NCI-H2081 (cell line): ENCODE measurements at places on chromosomes 6 and 20.

DNA sequence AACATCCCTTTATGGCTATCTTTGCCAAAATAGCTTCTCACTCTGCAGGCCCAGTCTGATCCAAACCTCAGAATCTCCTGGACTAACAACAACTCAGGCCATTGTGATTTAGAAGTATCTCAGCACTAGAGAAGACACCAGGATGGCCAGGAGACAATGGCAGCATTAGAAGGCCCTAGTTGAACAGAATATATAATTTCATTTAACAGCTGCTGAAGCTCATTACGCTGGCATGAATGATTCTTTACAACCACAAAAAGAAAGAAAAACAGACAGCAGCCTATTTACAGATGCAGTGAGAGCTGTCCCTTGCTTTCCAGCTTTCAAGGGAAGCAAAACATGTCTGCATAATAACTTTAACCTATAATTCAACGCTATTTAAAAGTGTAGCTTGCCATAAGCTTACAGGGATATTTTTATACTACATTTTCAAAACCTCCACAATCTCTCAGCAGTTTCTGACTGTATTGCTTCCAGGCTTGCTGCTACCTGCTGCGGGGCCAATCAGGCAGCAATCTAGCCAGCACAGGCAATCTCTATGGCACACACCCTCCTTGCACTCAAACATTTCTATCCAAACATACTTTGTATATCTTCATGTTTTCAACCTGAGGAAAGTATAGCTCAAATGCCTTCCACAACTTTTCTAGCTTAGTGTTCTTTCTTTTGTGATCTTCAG, 107.3 kb downstream of the OGFRL1 start:
- DNase-seq: no peak

GRCh38 chr6:80209430-80209829, 103.0 kb downstream of the BCKDHB start:
- no peak for DNase-seq

DNA sequence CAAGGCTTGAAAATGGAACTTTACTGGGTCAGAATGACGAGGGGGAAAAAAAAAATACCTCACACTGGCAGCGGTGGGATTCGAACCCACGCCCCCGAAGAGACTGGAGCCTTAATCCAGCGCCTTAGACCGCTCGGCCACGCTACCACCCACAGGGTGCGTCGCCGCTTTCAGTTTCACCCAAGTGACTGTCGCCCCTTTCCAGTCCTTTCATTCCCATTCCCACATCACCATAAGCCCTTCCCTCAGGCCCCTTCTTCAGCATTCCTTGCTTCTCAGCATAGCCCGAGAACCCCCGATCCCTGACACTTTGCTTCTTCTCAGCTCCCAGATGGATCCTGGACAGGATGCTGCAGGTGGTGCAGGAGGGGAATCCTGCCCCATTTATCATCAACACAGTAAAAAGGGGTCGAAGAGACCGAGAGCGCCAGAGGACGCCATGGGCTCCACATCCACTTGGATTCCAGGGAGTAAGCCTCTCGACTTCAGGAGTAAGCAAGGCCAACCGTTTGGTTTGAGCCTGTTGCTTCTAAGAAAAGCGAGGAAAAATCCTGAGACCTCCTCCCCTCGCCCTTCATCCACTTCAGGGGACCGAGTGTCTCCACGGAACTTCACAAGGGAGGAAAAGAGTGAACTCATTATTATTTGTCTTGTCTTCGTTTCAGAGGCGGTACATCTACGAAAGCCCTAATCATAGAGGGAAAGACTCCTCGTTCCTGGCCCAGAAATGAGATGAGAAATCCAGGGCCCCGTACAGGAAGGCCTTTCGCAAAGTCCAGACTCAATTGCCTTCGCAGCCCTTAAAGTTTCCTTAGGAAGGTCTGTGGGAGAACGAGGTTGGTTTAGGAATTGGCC, 20.0 kb upstream of the TRIM27 start:
- peak; percentile 80 for DNase-seq

GRCh38 chr6:67219346-67219745, 1415.7 kb upstream of the ADGRB3 start:
- DNase-seq: no peak

GRCh38 chr20:22546344-22546743, 38.0 kb downstream of the FOXA2 start:
- DNase-seq: no peak

DNA sequence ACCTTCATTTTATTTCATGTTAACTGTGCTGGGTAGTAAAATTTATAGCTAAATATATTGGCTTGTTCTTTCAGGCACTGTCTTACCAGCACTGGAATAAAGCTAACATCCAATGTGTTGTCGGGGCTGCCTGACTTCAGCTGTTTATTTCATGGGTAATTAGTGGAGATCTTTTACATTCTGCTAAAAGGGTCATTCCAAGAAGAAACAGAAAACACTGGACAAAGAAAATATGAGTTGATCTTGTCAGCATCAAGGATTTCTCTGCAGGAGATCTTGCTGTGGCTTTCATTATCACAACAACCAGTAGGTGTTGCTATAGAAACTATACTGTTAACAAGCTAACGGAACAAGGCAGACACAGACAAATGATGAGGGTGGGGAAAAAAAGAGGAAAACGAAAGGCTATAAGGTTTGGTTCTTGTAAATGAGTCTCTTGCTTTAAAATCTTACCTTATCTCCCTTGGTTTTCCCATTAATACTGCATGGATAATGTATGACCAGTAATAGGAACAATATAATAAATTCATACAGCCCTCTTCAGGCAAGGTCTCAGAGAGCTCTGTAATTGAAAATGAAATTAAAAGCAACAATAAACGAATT, 206.8 kb downstream of the SIM1 start:
- DNase-seq: peak; percentile 0

DNA sequence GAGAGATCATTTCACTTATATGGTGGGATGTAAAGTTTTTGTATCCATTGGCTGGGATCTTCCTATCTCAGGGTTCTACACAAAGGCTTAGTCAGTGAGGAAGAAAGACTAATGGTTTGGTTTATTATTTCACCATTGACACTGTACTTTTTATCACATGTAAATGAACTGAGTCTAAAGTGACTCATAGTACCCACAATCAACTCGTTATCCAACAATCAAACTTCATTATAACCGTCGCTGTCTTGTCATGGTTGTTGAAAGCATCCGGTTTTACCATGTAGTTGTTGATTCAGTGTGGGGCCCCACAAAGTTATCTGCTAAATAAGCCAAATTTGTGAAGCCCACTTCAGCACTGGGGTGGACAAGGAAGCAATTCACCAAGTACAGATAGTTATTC, 55.8 kb upstream of the MTRF1L start:
- no peak for DNase-seq

GRCh38 chr6:127459231-127459641, at the start of gene KIAA0408:
Gene KIAA0408 (minus strand): TSS chr6:127459389. CDS start chr6:127453981, 5,408 bp downstream.
- no peak for DNase-seq

- no peak for DNase-seq
Measured at GRCh38 chr20:39234520-39235095, 272.5 kb downstream of the DHX35 start.
